Stimulated activated CD4-positive, alpha-beta T cell treated with anti-CD3 and anti-CD28 coated beads, TNF-alpha, amount 100 ng/mL, for 48 hours (primary cell): ENCODE measurements at places on chromosomes 2 and 18.

DNA sequence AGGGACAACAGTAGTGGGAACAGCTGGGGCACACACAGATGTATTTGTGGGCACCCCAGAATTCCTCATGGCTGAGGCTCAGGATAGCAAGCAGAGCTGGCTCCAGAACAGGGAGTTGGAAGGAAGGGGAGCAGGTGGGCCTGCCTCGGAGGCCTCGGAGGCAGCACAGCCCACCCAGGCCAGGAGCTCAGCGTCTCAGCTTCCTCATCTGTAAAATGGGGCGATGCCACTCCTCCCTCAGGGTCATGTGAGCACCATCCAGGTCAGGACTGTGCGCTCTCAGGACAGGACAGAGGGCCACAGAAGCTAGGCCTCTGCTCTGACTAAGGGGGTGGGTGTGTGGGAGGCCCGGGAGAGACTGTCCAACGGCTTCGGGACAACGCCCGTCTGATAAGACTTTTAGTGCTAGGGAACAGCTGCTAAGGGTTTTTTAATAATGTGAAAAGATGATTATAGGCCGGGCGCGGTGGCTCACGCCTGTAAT, 106.2 kb downstream of the HDAC4 start:
- no peak for DNase-seq

- DNase-seq = no peak
Observed at GRCh38 chr18:306608-307255, 38.9 kb upstream of the THOC1 start.

DNA sequence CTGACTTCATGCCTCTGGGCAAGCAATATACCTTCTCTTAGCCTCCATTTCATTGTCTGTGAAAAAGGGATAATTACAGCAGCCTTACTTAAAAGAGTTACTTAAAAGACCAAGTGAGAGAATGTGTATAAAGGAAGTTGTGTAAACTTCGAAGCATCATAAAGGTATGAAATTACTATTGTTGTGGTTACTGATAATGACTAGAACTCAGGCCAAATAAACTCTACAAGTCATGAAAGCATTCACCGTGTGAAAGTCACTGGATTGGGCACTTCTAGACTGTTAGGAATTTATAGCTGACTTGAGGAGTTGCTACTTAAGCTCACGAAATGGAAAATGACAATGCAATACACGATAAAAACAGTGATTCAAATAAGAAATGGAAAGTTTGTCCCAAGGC, 67.4 kb upstream of the HAAO start:
- DNase-seq = no peak

- no peak for DNase-seq
Observed at GRCh38 chr18:44497311-44497710, 183.4 kb upstream of the SETBP1 start.

DNA sequence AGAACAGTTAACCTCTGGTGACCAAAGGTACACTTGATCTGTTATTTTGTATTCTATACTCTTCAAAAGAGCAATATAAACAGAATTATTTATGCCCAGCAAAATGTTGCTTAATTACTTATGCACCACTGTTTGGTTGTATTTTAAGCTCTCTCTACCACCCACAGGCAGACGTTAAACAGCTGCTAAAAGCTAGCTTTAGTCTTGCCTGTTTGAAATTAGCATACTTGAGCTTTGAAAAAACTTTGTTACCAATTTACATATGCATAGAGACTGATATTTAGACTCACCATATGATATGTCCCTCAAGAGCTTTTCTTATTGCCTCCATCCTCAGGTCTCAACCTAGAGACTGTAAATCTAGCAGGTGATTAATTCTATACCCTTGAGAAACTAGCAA, 426.9 kb downstream of the NR4A2 start:
- DNase-seq = no peak

GRCh38 chr2:36489281-36489680, 108.7 kb downstream of the FEZ2 start:
- DNase-seq = no peak

- no peak for DNase-seq
Observed at GRCh38 chr2:43438858-43439655, 156.8 kb downstream of the THADA start.

GRCh38 chr2:95165030-95165370, 609 bp upstream of the ZNF2 start:
- no peak for DNase-seq

- no peak for DNase-seq
Observed at GRCh38 chr18:32237049-32237448, 47.2 kb downstream of the MEP1B start.

DNA sequence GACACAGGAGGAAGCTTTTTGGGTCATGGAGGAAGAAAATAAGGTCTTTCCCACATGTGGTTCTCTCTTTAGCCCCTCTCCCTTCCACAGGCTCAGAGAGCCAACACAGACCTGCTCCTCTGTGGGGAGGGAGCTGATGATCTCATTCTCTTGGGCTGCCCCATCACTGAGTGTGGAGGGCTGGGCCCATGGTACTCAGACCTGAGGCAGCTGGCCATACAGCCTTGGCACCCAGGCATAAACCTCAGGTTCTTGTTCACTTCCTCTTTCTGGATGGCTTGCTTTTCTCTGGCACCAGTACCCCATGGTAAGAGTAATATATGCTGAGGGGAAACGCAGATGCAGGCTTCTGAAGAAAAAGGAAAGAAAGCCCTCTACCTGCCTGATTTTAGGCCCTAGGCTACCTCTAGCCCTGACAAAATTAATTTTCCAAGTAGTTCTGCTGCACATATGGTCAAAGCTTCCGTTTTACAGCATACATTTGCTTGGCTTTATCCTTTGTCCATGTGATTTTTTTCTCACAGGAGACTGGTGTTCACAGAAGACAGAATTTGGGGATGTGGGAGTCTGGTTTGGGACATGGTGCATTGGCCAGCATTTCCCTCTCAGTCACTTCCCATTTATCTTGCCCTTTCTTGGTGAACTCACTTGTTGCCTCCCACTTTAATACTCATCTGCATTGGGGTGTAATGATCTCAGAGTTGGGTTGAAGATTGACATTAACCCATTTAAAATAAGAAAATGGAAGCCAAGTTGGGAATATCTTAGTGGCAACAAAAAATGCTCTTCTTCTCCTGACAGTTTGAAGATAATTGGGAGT, 11.1 kb downstream of the DHRS9 start:
- no peak for DNase-seq

- DNase-seq = no peak
Observed at GRCh38 chr2:130373808-130374365, 18.0 kb downstream of the PTPN18 start.

GRCh38 chr2:23597687-23598086, 212.7 kb downstream of the KLHL29 start:
- no peak for DNase-seq

GRCh38 chr2:106894545-106894944, 8.6 kb upstream of the ST6GAL2 start:
- no peak for DNase-seq

DNA sequence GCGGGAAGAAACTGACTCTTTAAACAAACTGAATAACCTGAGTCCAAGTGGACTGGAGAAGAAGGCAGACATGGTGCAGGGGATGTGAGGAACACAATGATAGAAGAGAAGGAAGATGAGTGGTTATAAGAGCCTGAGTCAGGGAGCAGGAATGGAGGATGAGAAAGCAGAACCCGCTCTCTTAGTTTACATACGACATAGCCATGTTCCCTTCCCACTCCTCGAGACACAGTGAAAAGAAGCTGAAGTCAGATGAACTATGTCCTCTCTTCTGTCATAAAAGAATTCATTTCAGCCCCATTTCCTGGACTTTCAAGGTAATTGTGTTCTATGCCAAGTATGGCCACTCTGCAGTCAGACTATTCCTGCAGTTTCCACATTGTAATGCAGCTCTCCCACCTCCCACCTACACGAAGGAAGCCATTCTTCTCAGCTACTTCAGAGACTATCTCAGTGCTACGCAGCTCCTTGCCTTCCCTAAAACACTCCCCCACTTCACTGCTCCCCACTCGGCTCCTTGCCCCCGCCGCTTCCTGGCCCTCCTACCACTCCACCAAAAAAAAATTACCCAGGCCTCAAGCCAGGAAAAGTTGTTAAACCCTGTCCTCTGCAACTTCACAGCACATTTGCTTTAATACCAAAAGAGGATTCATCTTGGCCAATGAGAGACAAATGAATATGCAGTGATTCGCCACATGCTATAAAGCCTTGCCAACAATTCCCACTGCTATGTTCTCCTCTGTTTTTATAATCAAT, 323.4 kb upstream of the EPHA4 start:
- DNase-seq = no peak

- no peak for DNase-seq
Observed at GRCh38 chr18:56580026-56580425, 58.4 kb downstream of the TXNL1 start.

- DNase-seq = no peak
Observed at GRCh38 chr18:57965246-57965645, 78.8 kb upstream of the NEDD4L start.

- DNase-seq = no peak
Observed at GRCh38 chr2:147025646-147026585, 818.9 kb upstream of the ACVR2A start.

GRCh38 chr18:24704946-24705630, 244.7 kb downstream of the HRH4 start:
- no peak for DNase-seq

DNA sequence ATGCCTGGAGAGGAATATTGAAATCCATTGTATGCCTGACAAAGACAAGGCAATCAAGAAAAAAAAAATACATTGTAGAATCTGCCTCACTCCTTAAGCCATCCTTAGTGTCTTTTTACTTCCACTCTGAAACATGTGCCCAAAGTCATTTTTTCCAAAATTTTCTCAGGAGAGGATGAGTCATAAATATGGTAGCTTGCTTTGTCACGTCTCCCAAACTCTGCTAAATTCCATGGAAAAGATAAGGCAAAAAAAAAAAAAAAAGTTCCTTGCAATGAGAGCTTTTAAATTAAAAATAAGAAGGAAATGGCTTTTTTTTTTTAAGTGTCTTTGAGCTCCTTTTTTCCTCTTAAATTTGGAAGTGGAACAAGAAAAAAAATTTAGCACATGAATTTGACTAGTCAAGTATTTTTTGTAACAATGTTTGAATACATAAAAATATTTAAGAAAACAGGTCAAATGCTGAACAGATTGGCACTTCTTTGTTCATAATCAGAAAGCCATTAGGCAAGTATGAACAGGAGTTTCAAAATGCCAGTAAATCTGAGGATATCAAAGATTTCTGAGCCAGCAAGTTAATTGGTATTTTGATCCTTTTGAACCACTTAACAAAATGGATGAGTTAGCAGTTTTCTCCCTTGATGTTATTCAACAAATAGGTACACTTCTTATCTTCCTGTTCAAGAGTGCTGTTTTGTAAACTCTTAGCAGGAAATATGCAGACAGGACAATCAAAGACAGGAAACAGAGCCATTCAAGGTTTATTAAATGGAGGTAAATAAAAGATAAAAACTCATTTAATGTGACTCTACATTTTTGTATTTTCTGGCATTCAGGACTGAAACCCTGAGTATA, 247.3 kb upstream of the SP5 start:
- no peak for DNase-seq

GRCh38 chr2:230998882-230999281, 3.0 kb downstream of the SPATA3 start:
- no peak for DNase-seq

- no peak for DNase-seq
Observed at GRCh38 chr2:58594175-58594574, 353.1 kb upstream of the FANCL start.

GRCh38 chr18:45282101-45282812, 333.0 kb upstream of the SLC14A2 start:
- no peak for DNase-seq

- no peak for DNase-seq
Observed at GRCh38 chr2:138267902-138268254, 233.7 kb upstream of the SPOPL start.

GRCh38 chr2:149661844-149662243, 74.3 kb upstream of the MMADHC start:
- no peak for DNase-seq

GRCh38 chr2:50975546-50975945, 56.4 kb downstream of the NRXN1 start:
- DNase-seq = no peak

GRCh38 chr2:136137982-136138381, 20.0 kb upstream of the CXCR4 start:
- DNase-seq = no peak

GRCh38 chr18:54280220-54280569, 10.9 kb downstream of the POLI start:
- no peak for DNase-seq

DNA sequence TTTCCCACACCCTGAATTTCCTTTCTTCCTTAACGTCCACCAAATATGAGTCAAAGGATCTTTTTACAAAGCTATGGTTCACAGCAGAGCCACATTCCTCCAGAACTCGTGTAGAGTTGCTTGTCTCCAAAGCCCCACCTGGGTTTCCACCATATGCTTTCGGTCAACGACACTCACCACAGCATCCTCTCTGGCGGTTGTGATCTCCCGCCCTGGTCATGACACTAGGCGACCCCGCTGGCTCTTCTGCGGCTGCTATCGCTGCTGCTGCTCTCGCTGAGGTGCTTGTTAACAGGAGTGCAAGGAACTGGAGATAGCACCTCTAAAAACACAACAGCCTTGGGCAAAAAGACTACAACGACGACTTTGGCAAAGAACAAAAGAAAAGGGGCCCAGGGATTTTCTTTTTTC, 340 bp downstream of the SLC40A1 start:
- DNase-seq = no peak

DNA sequence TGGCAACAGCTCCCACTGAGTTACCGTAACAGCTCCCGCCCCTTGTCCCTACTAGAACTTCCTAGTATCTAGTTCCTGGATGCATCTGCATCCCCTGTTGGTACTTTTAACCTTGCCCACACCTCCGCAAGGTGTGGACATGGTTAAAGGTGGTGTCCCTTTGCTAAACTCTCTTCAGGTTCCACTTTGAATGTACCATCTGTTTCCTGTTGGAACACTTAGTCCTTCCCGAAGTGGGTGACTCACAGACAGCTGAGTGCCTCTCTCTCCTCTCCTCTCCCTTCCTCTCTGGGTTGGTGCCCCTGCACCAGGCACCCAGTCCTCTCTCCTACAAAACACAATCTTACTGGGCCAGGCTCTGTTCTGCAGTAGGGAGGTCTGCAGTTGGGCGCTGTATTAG, 19.6 kb upstream of the REL start:
- DNase-seq = no peak

- no peak for DNase-seq
Observed at GRCh38 chr2:230893841-230894781, 29.4 kb downstream of the ITM2C start.

DNA sequence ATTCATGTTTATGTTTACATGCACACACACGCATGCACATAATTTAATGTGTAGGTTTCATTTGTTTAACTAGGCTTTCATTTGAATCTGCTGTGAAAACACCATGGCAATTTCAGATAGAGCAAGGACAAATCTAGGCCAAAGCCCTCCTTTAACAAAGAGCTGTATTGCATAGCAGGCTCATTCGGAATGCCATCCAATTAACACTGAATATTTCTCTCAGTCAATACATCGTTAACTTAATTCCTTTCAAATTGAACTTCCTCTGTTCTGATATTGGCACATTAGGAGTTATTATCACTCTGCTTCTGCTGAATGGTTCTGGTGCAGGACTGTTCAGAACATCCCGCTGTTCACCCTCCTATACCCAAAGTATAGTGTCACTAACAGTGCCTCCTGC, 435.1 kb upstream of the CDH20 start:
- no peak for DNase-seq
